Transverse colon (tissue), 4 donors: ENCODE measurements at places on chromosomes 3 and 15. TPM values are rescaled to one million over a fixed set of nuclear protein-coding genes. Genes with fewer than 3 reads are reported as not detected.
A peak's percentile ranks its signal among the peaks of the same experiment; 100 is the strongest.

DNA sequence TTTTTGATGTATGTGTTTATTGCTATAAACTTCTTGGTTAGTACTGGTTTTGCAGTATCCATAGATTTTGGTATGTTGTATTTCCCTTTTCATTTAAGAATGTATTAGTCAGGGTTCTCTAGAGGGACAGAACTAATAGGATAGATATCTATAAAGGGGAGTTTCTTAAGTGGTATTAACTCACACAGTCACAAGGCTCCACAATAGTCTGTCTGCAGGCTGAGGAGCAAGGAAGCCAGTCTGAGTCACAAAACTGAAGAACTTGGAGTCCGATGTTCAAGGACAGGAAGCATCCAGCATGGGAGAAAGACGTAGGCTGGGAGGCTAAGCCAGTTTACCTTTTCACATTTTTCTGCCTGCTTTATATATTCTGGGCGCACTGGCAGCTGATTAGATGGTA is 8.4 kb downstream of the ARL6 start:
- DNase-seq: no peak

- no peak for DNase-seq
Observed at GRCh38 chr3:18419232-18419631, 5.9 kb downstream of the SATB1 start.

- DNase-seq: no peak
Observed at GRCh38 chr3:55616803-55617202, 129.7 kb upstream of the WNT5A start.

- no peak for DNase-seq
Observed at GRCh38 chr15:51390241-51390965, 48.9 kb downstream of the GLDN start.

Gene RABL3
- total RNA-seq: 8.2 TPM

GRCh38 chr3:140251678-140252077 is 316.7 kb downstream of the CLSTN2 start:
- DNase-seq: no peak

GRCh38 chr3:191499307-191500080 is 38.5 kb downstream of the PYDC2 start:
- DNase-seq: peak; percentile 8
